ENCODE measurements at places on chromosomes 7 and 10. TPM values are rescaled to one million over a fixed set of nuclear protein-coding genes. Genes with fewer than 3 reads are reported as not detected.

Gene LARP4B
- total RNA-seq: 143 TPM

Gene SFTPA1
- not detected for total RNA-seq

Gene CALHM3
- not detected for total RNA-seq

Gene MOGAT3
- total RNA-seq: not detected
